IMR-90 (cell line): ENCODE measurements at places on chromosomes 6 and 20. TPM values are rescaled to one million over a fixed set of nuclear protein-coding genes. Genes with fewer than 3 reads are reported as not detected.

Gene CST1
- not detected in 2 replicates for polyA plus RNA-seq

Gene ENPP3
- 0.05 TPM in 1 of 2 replicates, not detected in the other for polyA plus RNA-seq

Gene VSX1
- not detected in 2 replicates for polyA plus RNA-seq

Gene RRBP1
- 135 and 136 TPM in 2 replicates for polyA plus RNA-seq

Gene RSPH4A
- polyA plus RNA-seq, result 0.10 and 0.19 TPM in 2 replicates

Gene FLRT3
- polyA plus RNA-seq, result 1.8 and 2.1 TPM in 2 replicates
